8988T (cell line): ENCODE measurements at places on chromosomes 6 and 20.

DNA sequence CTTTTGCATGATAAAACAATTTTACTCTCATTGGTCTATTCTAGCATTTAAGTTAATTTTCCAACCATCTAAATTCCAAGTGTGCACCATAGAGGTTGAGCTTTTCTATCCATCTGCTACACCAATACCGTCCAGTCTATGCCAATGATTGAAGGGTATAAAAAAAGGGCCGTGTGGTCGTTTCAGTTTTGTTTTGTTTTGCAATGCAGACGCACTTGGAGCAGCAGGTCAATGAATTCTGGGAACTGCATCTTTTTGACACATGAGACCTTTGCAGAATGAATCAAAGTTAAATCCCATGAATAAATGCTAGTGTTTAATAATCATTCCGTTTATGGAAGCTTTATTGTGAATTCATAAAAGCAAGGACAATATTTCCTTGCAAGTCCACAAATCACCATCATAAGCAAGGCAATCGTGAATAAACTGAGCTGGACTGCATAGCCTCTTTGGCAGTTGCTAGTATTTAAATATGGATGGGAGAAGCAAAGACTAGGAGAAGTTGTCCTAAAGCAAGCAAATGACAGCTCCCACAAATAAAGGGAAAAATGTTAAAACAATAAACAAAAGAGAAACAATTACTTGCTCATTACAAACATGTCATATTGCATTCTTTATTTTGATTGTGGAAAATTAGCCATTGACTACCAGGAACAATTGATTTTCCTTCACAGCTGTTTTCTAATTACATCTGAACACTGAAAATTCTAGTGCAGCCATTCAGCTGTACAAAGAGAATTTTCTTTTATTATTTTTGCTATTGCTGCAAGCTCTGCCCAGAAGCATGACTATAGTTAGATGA lies 649.7 kb upstream of the GJE1 start:
- DNase-seq = no peak

GRCh38 chr20:58069207-58069606 lies 159.2 kb downstream of the ANKRD60 start:
- DNase-seq = no peak

GRCh38 chr6:149012040-149012545 lies 265.3 kb downstream of the UST start:
- DNase-seq = peak; percentile 45

GRCh38 chr6:22925304-22925835 lies 356.0 kb downstream of the HDGFL1 start:
- no peak for DNase-seq
